NCI-H460 (cell line): ENCODE measurements at places on chromosomes 6 and 20. TPM values are rescaled to one million over a fixed set of nuclear protein-coding genes. Genes with fewer than 3 reads are reported as not detected.

DNA sequence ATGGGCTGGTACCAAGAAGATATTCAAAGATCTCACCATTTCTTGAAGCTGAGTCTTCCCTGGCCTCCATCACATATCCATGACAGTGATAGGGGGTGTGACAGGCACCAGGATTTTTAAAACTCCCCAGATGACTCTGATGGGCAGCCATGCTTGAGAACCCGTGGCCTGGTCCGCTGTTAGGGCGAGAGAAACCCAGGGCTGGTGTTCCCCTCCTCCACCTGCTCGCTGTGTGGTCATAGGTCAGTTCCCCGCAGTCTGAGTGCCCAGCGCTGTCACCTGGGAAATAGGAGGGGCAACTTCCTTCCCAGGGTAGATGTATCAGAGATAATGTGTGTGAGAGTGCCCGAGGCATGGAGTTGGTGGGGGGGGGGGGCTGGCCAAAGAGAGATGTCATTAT, 50.9 kb downstream of the TMEM242 start:
- no peak for DNase-seq

- no peak for DNase-seq
Observed at GRCh38 chr6:14682812-14683211, 563.1 kb upstream of the JARID2 start.

- no peak for DNase-seq
Observed at GRCh38 chr6:38192011-38192410, 372.5 kb downstream of the ZFAND3 start.

DNA sequence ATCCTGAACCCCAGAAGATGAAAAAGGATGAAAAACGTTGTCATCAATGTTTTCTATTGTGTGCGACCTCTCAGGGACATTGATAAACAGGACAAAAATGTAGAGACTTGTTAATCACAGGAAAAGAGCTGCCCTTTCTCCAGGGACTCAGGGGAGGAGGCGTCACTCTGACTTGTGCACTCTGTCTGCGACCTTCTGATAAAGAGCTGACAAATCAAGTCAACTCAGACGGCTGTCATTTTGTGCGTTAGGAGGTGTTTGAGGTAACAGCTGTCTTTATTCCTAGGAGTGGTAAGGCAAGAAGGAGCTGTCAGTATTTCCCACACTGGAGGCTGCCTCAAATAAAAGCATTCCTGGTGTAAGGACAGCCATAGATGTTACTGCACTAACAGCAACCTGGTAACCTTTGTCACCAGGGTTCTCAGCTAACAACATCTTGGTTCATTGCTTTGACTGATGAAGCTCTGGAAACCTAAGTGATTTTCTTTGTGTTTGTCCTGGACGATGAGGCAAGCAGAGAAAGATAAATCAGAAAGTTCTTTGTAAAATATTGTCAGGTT, 38.6 kb upstream of the NXT1 start:
- no peak for DNase-seq

Gene GPR63
- 3.6 and 3.9 TPM in 2 replicates for total RNA-seq

Gene ELOVL4
- total RNA-seq, result 16.9 and 17.6 TPM in 2 replicates
